ENCODE measurements at places on chromosomes 7 and 10.

DNA sequence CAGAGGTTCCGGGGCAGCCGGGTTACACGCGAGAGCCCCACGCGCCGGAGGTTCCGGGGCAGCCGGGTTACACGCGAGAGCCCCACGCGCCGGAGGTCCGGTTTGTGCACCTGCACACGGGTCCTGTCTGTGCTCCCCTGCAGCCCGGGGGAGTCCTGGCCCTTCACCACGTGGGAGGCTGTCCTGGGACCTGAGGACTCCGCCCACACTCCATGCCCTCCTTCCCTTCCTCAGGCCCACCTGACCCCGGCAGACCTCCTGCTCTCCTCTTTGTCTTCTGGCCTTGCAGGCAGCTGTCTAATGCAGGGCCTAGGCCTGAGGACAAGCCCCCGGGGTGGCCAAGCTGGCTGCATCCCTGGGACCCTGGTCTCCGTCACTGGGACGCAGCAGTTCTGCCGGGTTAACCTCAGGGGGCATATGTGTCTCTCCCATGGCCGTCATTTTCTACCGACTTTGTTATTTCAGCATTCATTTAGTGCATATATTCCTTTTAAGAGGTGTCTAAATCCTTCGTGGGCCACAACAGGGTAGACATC, 374.6 kb downstream of the DNAJB6 start:
- DNase-seq, result no peak

- DNase-seq, result no peak
Measured at GRCh38 chr7:4884164-4884563, 648 bp upstream of the RADIL start.

- DNase-seq, result no peak
Measured at GRCh38 chr10:71598621-71599055, 120.9 kb downstream of the C10orf105 start.

DNA sequence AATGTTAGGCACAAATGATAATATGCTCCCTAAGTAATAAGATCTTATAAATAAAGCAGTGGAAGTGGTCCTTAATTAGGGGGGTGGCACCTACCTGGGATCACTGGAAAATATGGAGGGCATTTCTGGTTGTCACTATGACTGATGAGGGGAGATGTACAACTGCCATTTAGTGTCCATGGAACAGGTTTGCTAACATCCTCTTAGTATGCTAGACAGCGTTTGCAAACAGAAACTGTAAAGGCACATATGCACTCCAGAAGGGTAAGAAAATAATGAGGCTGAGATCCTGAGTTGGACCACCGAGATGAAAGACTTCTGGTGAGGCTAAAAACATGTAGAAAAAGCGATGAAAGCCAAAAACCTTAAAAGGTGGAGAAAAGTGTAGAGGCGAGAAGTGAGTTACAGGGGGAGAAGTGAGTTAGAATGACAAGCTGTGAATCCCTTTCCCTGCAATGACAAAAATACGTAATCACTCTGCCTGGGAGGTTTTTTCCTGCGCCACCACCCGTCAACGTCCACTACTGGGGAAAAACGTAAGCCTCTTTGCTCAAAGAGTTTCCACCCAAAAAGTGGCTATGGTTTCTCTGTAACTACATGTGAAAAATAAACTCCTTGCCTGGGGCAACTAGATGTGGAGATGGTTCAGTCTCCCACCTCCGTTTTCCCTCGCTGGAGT, 767 bp downstream of the KRIT1 start:
- DNase-seq, result no peak

- DNase-seq, result no peak
Measured at GRCh38 chr7:99109108-99110051, 34.5 kb downstream of the SMURF1 start.

- DNase-seq, result no peak
Measured at GRCh38 chr10:27440478-27440877, 63.6 kb upstream of the RAB18 start.

GRCh38 chr7:92797693-92798092, 38.7 kb downstream of the CDK6 start:
- DNase-seq, result peak; percentile 45

GRCh38 chr7:5478568-5479430, 55.2 kb upstream of the TNRC18 start:
- DNase-seq, result no peak

- DNase-seq, result no peak
Measured at GRCh38 chr7:49669692-49670260, 103.7 kb upstream of the VWC2 start.

- DNase-seq, result peak; percentile 6
Measured at GRCh38 chr10:89086801-89087521, 96.4 kb downstream of the FAS start.

- DNase-seq, result no peak
Measured at GRCh38 chr7:97480772-97481390, 251.0 kb upstream of the TAC1 start.

- DNase-seq, result no peak
Measured at GRCh38 chr7:108380517-108380916, 75.7 kb downstream of the NRCAM start.
